ENCODE measurements at places on chromosomes 7 and 10.

DNA sequence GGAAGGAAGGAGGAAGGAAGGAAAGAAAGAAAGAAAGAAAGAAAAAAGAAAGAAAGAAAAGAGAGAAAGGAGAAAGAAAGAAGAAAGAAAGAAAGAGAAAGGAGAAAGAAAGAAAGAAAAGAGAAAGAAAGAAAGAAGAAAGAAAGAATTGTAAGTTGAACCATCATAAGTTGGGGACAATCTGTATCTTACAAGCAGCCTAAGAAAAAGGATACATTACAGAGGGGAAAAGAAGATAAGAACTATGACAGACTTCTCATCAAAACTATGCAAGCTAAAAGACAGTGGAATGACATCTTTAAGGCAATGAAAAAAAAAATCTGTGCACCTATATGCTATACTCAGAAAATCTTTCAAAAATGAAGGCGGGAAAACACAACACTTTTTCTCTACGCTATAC is 50.3 kb upstream of the SP4 start:
- no peak for DNase-seq

DNA sequence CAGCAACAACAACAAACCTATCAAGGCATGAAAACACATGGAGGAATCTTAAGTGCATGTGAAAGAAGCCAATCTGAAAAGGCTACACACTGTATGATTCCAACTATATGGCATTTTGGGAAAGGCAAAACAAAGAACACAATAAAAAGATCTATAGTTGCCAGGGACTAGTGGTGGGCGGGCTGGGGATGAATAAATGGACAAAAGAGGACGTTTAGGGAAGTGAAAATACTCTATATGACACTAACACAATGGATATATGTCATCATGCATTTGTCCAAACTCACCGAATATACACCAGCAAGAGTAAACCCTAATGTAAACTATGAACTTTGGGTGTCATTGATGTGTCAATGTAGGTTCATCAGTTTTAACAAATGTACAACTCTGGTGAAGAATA is 89.1 kb downstream of the SEMA3E start:
- DNase-seq: no peak

DNA sequence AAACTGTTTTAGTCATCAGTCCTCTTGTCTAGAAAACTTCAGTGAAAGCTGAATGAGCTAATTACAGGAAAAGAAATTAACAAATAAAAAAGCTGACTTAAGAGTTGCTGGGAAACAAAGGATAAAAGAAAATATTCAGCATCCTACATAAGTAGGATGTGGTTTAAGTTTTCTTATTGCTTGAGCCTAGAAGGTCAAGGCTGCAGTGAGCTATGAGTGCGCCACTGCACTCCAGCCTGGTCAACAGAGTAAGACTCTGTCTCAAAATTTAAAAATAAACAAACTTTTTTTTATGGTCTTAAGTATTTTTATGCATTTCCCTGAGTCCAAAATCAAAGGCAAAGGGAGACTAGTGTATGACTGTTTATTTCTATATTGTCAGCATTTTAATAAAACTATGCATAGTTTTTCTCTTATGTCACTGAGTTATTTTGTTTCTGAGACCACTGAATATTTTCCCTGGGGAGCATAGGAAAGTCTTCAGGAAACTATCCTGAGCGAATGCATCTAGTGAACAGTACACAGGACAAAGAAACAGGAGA is 40.0 kb upstream of the LRRN3 start:
- DNase-seq: no peak

DNA sequence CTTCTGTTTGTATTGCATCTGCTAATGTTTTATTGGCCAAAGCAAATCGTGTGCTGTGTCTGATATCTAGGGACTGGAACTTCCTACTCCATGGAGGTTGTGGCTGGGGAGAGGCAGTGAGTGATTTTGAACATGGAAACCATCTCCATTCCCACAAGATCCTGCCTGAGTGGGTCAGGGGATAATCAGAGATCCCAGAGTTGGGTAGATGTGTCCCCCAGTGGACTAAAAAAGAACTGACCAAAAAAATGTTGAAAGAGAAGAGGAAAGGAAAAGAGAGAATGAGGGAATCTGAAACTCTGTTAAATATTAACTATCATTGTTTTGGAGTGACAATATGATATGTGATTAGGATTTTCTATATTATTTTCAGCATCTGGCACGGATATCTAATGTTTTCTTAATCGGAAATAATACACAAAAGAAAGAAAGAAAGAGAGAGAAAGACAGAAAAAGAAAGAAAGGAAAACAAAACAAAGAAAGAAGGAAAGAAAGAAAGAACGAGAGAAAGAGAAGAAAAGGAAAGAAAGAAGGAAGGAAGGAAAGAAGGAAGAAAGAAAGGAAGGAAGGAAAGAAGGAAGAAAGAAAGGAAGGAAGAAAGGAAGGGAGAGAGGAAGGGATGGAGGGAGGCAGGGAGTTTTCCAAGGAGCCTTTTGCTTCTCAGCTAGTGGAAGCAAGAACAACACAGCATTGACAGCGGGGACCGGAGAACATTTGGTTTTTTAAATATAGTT is 638.5 kb downstream of the CCSER2 start:
- DNase-seq: no peak

DNA sequence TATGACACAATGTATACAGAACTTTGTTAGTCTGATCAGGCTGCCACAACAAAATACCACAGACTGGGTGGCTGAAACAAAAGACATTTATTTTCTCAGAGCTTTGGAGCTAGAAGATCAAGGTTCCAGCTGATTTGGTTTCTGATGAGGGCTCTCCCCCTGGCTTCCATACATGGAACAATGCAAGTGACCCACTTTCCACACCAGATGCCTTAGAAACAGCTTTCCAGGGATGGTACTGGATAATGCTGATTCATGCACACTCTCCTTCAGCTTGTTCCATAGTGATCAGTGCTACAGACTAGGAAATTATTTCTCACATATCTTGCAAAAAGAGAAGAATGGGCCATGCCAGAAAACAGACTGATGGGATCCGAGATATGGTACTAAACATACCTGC is 1274.9 kb upstream of the SORCS1 start:
- DNase-seq: no peak

- no peak for DNase-seq
These were observed 82.3 kb upstream of the FZD1 start for GRCh38 chr7:91181949-91182348.

DNA sequence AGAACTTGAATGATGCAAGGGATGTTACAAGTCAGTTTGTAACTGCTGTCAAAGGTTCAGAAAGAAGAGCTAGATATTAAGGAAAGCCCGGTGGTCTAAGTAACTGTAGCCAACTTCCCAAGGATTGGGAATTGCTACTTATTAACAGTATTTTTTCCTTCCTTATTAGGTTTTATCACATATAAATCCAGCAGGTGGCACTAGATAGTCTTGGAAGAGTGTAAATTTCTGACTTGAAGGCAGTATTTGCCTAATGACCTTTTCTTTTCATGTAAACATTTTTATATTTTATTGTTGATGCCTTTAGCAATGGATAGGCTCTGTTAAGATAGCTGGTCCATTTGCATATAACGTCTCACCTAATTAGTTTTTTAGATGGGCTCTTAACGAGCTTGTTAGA is 51.2 kb downstream of the ANLN start:
- DNase-seq: no peak

GRCh38 chr7:132207782-132208181 is 368.5 kb downstream of the PLXNA4 start:
- DNase-seq: no peak

DNA sequence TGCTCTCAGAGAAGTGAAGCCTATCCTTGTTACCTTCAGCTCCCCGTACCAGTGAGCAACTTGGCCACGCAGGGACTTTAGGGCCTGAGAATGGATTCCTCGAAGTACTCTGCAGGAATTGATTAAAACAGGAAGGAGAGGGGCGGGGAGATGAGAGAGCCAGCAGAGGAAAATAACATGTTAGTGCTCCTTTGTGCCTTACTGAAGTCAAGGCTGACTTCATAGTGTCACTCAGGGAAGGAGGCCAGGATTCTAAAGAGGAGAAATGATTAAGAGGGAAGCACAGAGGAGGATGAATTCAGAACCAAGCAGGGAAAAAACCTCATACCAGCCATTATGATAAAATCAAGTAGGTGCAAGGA is 195.6 kb upstream of the RHOBTB1 start:
- DNase-seq: no peak

DNA sequence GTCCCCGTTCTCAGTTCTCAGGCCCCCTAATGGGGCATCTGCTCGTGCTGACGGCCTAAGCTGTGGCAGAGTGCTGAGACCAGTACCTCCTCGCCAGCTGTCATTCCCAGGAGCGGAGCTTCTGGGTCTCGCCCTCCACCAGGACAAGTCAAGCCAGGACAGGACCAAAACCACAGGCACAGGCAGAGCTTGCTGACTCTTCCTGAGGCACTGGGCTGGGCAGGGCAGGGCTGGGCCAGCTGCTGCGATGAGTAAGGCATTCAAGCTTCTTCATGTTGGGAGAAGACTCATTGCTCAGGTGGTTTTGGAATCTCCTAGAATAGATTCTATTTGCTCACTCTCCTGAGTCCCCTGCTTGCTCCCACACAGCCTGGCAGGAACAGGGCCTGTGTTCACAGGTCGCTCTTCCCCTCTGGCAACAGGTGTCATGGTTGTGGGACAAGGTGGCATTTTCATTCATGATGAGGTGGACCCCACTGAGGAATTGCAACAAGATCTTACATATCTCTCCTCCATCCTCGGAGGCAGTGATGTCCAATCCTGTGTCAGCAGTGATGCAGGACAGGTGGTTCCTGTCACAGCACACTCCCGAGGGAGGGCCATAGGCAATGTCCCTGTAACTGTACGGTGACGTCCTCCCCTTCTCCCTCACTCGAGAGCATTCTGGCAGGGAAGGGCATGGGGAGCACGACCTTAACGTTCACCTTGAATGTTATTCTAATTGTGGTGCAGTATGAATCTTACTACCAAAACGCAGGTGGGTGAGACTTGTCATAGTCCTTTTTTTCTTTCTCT is 17.0 kb upstream of the SH3PXD2A start:
- DNase-seq: no peak

DNA sequence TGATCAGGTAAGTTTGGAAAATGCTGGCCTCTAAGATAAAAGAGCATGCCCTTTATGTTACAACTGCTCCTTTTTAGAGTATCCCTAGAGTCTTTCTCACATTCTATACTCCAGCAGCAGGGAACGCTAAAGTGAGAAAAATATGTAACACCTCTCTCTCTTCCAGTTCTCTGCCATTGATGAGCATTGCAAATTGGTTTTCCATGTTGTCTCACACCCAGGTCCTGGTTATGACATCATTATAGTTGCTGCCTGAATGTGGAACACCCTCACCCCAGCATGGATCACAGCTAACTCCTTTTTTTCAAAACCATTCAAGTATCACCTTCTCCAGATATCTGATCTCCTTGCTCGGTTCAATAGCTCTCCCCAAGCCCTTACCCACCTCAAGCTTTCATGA is 84.4 kb downstream of the DGKI start:
- DNase-seq: no peak

- no peak for DNase-seq
These were observed 53.3 kb downstream of the C7orf25 start for GRCh38 chr7:42858570-42858969.

DNA sequence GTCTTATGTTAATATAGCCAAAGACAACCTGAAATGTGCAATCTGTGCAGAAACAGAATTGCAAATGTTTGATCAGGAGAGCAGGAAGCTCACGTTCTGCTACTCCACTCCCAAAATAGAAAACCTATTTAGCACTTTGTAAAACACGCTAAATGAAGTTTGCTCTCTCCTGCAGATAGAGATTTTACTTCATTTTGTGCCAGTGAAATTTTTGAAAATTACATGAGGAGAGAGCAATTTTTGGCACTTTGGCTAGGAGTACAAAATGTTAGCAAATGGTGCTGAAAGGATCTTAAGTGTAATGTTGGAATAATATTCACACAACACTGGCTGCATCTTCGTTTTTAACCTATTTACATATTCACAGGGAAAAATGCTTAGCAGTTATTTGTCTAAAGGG is 61.9 kb downstream of the SEM1 start:
- DNase-seq: no peak

DNA sequence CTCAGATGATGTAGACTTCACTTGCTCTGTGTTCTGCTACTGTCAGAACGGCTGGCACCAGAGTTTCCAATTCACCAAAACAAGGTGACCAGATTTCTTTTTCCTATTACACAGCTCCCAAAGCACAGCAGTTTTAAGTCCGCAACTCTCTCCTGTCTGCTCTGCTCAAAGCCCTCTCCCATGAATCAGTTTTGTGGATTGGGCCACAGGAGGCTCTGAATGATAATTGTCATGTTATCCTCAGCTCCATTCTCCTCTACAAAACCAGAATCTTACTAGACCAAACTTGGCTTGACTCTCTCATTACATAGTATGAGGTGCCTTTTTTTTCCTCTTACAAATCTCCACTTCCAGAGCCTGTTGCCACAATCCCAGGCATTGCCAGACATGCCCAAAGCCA is 223.5 kb downstream of the SNX13 start:
- no peak for DNase-seq

GRCh38 chr7:109529712-109530111 is 960.0 kb downstream of the DNAJB9 start:
- DNase-seq: no peak

DNA sequence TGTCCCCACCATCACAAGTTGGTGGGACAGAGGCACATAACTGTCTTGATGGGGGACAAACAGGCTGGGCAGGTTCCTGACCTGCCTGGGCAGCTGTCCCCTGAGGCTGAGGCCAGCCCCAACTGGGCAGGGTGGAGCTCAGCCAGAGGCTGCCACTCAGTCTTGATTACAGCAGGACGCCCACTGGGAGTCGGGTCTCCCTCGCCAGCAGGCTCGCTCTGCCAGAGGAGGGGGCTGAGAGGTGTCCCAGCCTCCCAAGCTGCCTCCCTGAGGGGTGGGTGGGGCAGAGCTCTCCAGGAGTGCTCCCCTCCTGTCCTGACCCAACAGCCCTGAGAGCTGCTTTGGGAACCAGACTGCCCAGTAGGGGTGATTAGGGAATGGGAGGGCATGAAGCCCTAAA is 1.8 kb upstream of the CAMK2G start:
- no peak for DNase-seq

DNA sequence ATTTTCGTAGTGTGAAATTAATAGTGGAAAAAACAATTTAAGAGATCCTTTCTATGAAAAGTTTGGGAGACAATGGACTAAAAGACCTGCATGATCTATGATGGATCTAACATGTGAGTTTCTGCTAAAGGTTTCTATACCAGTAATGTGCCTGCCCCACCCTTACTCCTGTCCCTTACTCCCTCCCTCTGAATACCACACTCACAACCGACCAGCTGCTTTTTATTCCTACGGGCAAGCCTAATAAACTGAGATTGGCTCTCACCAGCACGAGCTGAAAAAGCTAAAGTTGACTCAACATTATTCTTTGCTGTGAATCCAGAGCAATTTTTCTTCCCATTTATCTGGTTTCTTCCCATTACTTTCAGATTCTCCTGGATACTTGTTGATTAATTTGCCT is 17.8 kb upstream of the REEP3 start:
- no peak for DNase-seq

GRCh38 chr10:17037910-17038309 is 91.7 kb downstream of the CUBN start:
- no peak for DNase-seq

- no peak for DNase-seq
These were observed 6.6 kb downstream of the TRIM8 start for GRCh38 chr10:102650655-102651454.

Data from suprapubic skin (tissue), 4 donors.